ENCODE measurements at places on chromosomes 1 and 21.

DNA sequence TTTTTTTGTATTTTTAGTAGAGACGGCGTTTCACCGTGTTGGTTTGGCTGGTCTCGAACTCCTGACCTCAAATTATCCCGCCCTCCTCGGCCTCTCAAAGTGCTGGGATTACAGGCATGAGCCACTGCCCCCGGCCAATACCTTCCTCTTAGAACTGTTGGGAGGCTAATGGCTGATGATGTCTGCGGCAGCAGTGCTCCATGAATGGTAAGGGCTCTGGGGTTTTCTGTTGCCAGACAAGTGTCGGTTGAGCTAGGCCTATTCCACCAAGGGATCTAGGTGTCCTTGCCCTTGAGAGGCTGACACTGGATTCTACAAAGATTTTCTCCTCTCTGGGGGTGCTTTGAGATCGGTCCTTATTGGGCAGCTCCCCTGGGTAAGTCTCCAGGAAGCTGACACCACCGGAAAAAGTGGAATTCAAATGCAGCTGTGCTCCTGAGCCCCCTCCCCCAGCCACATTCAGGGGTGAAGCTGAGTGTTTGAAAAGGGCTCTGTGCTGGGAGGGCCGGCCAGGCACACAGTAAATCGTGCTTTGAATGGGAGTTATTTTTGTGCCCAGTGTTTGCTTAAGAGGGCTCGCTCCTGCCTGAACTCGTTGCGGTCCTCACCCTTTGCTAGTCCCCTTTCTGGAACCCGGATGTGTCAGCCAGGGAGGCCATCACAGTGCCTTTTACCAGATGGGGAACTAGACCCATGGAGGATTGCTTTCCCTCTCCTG is 5.2 kb downstream of the SOX13 start:
- DNase-seq, result peak; percentile 84

DNA sequence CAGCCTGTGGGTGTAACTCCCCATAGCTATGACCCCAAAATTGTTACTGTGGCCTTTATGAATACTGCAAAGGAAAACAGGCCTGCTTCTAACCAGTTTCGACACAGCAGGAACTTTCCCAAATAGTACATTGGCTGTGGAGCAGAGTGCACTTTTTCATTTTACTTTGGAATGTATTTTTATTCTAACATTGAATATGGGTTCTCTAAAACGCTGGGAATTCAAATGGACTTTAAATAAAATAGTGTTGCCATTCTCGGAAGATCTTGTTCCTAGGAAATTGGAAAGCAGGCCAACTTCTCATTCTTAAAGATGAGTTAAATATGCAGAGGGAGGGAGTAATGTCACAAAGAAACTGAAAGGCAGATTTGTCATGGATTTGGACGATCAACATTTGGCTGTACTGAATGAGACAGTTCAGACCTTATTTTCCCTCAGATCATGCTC is 39.6 kb upstream of the ARHGAP29 start:
- no peak for DNase-seq

DNA sequence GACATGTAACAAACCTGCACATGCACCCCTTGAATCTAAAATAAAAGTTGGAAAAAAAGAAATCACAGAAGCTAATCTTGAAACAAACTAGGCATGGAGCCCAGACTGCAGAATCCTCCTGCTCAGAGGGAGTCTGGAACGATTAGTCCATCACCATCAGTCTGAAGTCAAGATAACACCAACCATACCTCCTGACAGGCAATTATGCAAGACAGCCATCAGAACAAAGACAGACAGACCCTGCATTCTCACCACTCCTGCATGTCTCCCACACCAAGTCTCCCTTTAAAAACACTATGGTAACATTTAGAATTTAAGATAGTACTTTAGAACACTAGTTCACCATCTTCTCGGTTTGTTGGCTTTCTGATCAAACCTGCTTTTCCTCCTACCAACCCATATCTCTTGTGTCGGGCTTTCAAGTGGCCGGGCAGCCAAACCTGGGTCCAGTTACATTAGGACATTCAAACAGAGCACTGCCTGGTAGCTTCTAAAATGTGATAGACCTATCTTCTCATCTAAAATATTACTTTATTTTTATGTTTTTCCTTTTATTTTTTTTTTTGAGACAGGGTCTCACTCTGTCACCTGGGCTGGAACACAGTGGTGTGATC is 10.1 kb downstream of the YARS1 start:
- DNase-seq, result no peak

DNA sequence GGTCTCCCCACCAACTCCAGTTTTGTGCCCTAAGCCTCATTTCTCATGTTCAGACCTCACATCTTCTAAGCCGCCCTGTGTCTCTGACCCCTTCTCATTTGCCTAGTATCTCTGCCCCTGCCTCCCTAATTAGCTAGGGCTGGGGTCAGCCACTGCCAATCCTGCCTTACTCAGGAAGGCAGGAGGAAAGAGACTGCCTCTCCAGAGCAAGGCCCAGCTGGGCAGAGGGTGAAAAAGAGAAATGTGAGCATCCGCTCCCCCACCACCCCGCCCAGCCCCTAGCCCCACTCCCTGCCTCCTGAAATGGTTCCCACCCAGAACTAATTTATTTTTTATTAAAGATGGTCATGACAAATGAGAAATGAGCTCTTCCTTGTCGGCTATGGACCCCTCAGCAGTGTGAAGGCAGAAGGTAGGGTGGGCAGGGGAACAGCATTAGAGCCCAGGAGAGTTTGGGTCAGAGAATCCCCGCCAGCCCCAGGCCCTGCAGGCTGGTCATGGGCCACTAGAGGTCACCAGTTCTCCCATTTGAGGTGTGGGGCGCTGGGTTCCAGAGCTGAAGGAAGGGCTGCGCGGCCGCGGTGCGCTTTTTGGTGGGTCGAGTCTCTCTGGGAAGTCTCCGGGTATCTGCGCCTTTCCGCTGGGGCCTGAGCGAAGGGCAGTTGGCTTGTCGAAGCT is 11.5 kb downstream of the ADAMTSL4 start:
- peak; percentile 83 for DNase-seq

- no peak for DNase-seq
These were observed 28.9 kb upstream of the LAPTM5 start for GRCh38 chr1:30786264-30786991.

- no peak for DNase-seq
These were observed 22.2 kb downstream of the NIPAL3 start for GRCh38 chr1:24437631-24438396.

GRCh38 chr1:94248956-94249688 is 11.7 kb upstream of the ARHGAP29 start:
- DNase-seq, result no peak

GRCh38 chr1:96722161-96722922 is 758 bp downstream of the PTBP2 start:
- DNase-seq, result peak; percentile 72

DNA sequence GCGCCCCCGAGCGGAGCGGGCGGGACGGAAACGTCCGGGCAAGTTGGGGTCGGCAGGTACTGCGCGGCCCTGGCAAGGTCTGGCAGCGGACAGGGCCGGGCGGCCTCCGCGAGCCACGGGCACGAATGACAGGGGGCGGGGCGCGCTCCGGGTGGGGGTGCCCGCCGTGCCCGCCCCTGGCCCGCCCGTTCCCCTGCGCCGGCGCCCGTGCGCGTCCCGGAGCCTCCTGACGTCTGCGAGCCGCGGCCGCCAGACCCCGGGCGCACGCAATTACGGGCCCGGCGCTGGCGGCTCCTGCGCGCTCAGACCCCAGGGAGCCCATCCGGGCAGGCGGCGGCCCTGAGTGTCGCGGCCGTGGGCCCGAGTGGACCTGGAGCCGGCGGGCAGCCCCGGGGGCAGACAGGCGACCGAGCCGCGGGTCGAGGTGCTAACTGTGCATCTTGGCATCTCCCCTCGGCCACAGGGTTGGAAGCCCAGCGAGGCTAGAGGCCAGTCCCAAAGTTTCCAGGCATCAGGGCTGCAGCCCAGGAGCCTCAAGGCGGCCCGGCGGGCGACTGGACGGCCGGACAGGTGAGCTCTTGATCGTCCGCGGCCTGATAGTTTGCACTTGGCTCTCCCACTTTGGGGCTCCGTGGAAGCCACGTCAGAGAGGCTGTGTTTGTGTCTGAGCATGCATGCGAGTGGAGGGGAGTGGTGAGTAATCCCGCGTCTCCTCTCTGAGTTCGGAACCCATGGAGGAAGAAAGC is 918 bp downstream of the MIB2 start:
- DNase-seq, result no peak

GRCh38 chr1:1003618-1004419 is 3.9 kb upstream of the HES4 start:
- DNase-seq, result no peak

DNA sequence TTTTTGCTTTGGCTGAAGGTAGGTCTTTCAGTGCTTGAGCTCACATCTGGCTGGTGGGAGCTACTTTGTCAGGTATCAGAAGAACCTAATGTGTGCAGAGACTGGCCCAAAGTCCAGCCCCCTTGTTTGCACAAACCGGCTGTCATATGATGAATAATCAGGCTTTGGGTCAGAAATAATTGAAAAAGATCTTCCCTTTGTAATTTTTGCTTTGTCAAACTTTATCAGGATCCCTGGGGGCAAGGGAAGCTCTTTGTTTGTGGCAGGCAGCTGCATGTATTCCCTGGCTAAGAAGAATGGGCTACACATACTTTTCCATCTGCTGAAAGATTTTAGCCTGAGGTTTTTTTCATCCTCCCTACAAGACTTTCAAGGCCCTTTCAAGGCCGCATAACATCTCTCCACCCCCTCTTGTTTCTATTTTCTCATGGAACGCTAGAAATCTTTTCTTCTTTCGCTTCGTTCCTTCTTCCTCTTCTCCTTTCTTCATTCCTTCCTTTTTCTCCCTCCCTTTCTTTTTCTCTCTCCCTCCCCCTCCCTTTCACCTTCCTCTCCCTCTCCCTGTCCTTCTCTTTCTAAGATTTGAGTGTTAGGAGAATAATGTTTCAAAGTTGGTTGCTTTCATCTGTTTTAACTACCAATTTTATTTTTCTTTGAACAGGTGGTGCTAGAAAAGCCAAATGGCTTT is 25.5 kb downstream of the TUFT1 start:
- DNase-seq, result no peak

DNA sequence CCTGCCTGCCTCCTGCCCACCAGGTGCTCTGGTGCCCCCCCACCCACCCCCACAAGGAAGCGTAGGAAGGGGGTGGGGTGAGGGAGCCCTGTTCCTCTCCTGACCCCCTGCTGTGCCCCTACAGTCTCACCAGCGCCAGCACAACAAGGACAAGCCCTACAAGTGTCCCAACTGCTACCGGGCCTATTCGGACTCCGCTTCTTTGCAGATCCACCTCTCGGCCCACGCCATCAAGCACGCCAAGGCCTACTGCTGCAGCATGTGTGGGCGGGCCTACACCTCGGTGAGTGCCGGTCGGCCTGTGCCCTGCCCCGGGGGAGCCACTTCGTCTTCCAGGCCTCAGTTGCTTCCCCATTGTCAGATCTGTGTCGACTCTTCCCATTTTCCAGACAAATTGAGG is 25.9 kb downstream of the A3GALT2 start:
- DNase-seq, result no peak

DNA sequence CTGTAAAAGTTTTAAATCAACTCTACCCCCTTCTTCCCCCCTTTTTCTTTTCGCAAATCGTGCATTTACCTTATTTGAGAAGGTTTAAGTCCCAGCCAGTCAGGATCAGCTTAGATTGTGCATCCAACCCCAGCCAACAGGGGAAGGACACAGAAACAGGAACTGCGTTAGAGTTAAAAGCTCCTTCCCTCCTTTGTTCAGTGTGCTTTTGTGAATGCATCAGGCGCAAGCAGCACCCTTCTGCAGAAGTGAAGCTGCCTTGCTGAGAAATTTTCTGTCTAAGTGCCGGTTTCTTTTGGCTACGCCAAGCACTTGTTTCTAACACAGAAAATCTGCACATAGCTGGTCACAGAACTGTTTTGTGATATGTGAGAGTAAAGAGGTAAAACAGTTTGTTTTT is 56.2 kb upstream of the PRRC2C start:
- no peak for DNase-seq

- peak; percentile 55 for DNase-seq
These were observed 622.4 kb upstream of the PKN2 start for GRCh38 chr1:88061492-88062177.

- DNase-seq, result no peak
These were observed 19.1 kb downstream of the ZC3H12A start for GRCh38 chr1:37493336-37494098.

GRCh38 chr1:200376528-200376927 is 33.3 kb downstream of the ZNF281 start:
- no peak for DNase-seq

GRCh38 chr1:27617420-27617819 is 13.5 kb upstream of the AHDC1 start:
- no peak for DNase-seq

GRCh38 chr1:226654046-226654667 is 84.9 kb downstream of the ITPKB start:
- DNase-seq, result no peak

DNA sequence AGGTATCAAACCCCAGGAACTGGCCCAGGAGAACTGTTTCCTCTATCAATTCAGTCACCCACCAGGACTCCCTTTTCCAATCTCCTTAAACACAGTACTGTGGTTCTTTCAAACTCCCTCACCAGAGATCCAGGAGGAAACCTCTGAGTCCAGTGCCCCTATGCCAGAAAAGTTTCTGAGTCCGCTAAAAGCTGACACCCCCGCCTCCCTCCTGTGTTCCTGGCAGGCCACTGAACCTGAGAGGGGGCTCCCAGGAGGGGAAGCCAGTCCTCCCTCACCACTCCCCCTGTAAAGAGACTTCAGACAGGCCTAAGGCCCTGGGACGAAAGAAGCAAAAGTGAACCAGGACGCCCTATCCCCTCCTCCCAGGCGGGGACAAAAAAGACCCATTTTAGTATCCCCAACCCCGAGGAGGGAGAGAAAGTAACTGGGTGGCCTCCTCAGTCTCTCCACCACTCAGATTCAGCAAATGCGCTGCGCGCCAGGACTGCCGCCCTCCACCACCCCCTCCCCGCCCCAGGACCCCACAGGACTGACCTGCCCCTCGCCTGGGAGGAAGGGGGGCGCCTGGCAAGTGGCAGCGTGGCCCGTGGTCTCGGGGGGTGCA is 624 bp downstream of the SLC41A1 start:
- peak; percentile 22 for DNase-seq

GRCh38 chr1:202811296-202812175 is 782 bp downstream of the PCAT6 start:
- no peak for DNase-seq

- DNase-seq, result peak; percentile 14
These were observed 256.4 kb downstream of the PRDM2 start for GRCh38 chr1:13956393-13956792.

GRCh38 chr1:48222501-48223242 is at the start of gene SLC5A9:
Gene SLC5A9, plus strand, starts transcription at chr1:48222716. Its CDS starts 21 bp downstream, at chr1:48222737.
- no peak for DNase-seq

GRCh38 chr1:230173187-230173975 is 106.3 kb downstream of the GALNT2 start:
- no peak for DNase-seq

DNA sequence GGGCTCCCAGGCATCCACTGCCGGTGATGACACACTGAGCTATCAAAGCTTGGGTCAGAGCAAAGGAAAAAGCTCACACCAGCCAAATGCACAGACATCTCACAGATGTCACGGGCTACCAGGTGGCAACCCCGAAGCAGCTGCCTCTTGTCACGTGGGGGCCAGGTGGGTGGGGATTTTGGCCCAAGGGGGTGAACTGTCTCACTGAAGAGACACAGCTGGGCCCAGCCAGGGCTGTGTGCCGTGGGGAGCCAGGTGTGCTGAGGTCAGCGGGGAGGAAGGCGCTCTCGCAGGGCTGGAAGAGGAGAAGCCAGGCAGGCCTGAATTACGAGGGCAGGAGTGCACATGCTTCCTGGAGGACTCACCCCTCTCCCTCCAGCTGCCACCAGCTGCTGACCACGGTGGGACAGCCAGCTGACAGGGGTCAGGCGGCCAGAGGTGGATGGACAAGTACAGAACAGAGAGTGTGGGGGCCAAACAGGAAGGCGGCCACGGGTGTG is 32.4 kb downstream of the KCNN3 start:
- DNase-seq, result peak; percentile 54

GRCh38 chr1:224592636-224593582 is 23.2 kb upstream of the CNIH3 start:
- DNase-seq, result peak; percentile 29

GRCh38 chr1:186653312-186653711 is 26.9 kb downstream of the PTGS2 start:
- DNase-seq, result no peak

Measured in NCI-H1105 treated with DMSO at 0.1 percent for 48 hours (cell line).